Fibroblast of skin of abdomen (primary cell): ENCODE measurements at places on chromosomes 3 and 15.
A peak's percentile ranks its signal among the peaks of the same experiment; 100 is the strongest.

DNA sequence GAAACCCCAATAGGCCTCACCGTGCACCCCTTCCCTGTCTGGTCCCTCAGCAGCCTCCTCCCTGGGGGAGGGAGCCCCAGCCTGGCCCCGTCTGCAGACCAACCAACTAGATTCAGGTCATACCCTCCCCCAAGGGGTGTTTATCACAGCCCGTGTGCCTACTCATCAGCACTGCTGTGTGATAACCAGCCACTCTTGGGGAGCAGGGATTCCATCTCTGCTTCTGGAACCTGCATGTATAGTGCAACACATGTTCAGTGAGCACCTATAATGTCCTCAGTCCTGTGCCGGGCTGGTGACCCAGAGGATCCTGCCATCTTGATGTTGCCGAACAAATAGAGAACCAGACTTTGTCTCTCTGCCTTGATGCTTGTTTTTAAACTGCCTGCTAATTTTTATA, 6.6 kb upstream of the SLCO2A1 start:
- no peak for DNase-seq

GRCh38 chr3:181316482-181316881, 326.9 kb upstream of the DNAJC19 start:
- peak; percentile 26 for DNase-seq

- no peak for DNase-seq
Measured at GRCh38 chr3:102478160-102478559, 43.3 kb downstream of the ZPLD1 start.

GRCh38 chr3:103950676-103951075, 1416.0 kb upstream of the ALCAM start:
- no peak for DNase-seq

DNA sequence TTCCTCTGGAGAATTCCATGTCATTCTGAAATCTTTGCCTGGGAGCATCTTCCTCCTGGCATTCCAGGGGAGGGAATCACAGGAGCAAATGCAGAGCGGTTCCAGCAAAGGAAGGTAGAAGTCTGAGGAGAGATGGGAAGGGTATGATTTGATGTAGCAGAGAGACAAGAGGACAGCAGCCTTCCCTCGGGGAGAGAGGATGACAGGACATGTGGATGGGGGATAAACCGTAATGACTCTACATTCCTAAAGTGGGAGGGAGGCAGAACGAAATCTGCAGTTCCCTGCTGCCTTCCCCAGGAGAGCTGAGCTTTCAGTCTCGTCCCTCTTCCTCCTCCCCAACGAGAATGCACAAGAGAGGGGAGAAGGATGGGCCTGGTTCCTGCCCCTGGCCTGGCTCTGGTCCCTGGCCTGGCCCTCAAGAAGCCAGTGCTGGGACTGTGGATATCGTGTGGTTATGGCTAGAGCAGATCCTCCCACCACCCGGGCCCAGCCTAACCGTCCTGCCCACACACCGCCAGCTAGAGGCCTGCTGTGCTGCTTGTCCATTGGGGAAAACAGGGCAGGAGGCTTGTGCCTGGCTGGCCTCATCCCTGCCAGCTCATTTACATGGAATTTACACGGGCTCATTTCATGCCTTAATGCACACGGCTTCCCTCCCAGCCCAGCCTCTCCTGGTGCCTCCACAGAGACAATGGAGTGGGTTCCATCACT, 26.6 kb downstream of the SEMA7A start:
- DNase-seq: peak; percentile 95

DNA sequence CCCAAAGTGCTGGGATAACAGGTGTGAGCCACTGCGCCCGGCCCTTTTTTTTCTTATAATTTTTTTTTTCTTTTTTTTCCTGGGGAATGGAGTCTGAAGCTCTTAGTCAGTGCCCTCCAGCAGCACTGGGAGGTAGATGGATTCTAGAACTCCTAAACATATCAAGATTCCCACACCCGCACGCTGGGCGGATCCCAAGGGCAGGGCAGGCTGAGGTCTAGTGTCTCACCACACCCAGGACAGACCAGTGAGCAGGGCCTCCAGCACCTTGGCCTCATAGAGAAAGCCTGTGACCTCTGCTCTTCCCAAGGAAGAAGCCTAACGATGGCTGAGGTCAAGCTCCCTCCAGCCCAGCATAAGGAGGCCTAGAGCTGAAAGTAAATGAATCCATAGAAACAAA, 153.7 kb upstream of the MEF2A start:
- no peak for DNase-seq

GRCh38 chr3:67650084-67650483, 4.3 kb downstream of the SUCLG2 start:
- DNase-seq: no peak

DNA sequence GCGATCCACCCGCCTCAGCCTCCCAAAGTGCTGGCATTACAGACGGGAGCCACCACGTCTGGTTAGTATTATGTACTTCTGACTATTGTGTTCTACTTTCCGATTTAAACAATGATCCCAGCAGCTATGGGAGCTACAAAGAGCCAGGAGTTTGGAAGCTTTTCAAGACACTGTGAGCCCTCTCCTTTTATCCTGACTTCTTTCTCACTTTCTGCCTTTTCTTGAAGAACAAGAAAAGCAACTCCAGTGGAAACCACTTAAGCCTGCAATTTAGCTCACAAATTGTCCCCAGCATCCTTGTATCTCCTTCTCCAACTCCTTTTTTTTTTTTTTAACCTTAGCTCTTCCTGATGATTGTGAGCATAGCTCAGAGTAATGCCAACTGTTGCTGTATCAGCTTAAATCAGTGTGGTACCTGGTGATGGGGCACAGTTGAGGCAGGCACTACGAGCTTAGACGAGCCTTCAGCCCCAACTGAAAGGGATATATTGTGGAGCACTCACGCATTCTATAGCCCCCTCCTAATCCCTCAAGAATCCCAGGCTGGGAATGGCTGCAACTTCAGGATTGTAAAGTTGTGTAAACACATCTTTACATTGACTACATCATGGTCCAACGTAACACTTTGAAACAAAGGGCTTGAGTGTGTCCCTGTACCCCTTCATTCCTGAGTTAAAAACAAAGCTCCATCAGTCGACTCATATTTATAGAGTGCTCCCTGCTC, 677.0 kb downstream of the FHIT start:
- no peak for DNase-seq

GRCh38 chr3:54146506-54147239, 24.3 kb downstream of the CACNA2D3 start:
- DNase-seq: no peak

- peak; percentile 75 for DNase-seq
Measured at GRCh38 chr3:45507820-45508317, 86.7 kb upstream of the LIMD1 start.

DNA sequence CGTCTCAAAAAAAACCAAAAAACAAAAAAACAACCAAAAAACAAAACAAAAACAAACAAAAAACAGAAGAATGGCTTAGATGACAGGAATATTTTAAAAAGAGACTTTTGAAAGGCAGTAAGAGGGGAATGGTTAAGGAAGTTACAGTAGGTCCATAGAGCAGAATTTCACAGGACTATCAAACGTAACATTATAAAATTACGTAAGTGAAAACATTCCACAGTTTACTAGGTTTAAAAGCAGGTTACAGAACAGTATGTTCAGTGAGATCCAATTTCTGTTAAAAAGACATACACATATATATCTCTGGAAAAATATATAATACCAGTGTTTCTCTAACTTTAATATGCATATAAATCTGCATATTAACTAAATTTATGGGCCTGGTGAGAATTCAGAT, 50.2 kb upstream of the MUC13 start:
- no peak for DNase-seq

- no peak for DNase-seq
Measured at GRCh38 chr15:40785814-40786213, 16.0 kb downstream of the C15orf62 start.

DNA sequence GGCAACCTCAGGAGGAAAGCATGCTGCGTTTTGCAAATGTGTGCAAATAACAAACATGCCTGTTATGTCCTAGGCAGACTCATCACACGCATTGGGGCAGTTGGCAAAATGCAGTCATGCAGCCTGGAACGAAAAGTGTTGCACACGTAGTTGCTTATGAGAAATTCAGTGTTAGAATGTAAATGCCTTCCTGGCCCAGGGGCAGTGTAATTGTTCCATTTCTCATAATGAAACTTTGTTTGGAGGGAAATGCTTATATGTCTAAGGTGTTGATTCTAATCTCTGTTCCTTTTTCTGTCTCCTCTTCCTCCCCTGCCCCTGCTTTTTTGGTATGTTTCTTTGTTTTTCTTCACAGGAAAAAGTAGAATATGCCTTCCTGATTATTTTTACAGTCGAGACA, 156.0 kb downstream of the CACNA1D start:
- no peak for DNase-seq

DNA sequence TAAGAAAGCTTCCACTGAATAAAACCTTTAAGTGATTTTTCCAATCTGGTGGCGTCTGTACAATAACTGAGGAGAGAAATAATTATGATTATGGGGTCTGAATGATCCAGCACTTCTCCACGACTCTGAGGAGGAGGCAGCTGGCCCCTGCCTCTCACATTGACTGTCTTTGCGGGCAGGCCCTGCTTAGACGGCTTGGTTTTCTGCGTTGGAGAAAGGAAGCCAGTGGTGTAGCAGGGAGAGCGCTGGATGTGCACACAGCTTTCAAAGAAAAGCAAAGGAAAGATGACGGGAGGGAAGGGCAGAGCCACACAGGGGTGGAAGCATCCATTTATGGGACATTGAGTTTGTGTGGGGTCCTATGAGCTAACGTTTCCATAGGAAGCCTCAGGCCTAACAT, 62.5 kb downstream of the MGLL start:
- DNase-seq: no peak

DNA sequence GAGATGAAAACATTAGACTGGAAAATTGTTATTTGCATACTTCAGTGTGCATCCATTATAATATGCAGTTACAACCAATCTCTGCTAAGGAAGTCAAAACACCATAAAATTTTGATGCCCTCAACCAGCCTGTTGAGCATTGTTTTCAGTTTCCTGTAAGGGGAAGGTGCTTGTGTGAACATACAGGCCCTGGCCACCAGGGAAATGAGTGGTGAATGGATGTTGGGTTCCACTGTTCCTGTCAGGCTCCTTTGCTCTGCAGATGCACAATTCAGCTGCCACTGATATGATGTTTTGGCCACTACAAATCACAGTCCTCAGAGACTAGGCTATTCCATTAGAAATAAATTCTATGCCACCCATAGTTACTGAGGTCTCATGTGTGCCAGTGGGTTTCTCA, 184.6 kb downstream of the SYNPR start:
- no peak for DNase-seq

GRCh38 chr3:36063992-36064391, 316.3 kb upstream of the STAC start:
- DNase-seq: no peak

DNA sequence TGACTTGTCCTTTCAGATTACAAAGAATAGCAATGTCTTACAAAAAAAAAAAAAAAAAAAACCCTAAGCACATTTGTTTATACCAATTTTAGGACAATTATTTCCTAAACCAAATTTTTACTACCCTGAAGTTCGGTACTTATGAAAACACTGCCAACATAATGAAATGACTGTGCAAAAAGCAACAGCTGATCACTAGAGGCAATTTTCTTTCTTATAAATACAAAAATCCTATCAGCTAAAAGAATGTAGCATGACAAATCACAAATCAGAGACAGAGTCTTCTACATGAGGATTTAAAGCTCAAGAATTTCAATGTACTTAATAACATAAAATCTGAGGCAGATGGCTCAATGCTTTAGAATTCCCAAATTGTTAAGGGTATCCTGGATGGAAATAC, 191.8 kb downstream of the MAGI1 start:
- DNase-seq: peak; percentile 22

DNA sequence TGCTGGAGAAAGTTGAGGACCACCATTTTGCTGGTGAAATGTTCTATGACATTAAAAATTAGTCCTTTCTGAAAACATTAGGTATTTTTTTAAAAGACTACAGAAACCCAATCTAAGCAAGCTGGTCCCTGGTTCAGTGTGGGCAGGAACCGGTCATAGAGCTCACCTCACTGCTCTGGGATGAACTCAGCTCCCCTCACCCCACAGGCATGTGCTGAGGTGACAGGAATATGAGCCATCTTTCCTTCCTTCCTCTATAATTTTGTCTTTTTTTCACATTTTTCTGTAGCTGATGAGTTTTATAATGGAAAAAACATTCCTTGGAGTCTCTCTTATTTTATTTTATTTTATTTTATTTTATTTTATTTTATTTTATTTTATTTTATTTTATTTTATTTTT, 8.2 kb upstream of the LRRC15 start:
- DNase-seq: no peak

DNA sequence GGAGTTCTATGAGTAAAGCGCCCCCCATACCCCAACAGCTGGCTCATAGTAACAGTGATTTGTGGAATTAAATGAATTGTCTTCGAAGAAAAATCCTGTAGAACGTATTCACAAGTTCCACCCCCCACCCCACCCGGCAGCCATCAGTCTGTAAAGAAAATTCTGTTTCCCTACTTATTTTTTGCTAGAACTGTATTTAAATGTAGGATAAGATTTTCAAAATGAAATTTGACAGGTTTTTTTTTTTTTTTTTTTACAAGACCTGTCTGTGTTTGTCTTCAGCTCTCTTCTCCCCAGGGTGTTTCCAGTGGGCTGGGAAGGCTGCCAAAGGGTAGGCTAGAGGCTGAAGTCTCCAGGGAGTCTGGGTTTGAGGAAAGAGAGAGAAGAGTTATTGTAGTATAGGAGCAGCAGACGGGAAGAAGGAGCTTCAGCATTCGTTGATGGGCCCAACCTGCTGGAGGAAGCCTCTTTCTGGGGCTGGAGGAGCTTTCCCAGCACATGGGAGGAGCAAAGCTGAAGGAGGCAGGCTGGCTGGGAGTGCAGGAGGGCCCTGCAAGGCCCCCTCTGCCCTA, 130.6 kb upstream of the SEMA6D start:
- peak; percentile 49 for DNase-seq

DNA sequence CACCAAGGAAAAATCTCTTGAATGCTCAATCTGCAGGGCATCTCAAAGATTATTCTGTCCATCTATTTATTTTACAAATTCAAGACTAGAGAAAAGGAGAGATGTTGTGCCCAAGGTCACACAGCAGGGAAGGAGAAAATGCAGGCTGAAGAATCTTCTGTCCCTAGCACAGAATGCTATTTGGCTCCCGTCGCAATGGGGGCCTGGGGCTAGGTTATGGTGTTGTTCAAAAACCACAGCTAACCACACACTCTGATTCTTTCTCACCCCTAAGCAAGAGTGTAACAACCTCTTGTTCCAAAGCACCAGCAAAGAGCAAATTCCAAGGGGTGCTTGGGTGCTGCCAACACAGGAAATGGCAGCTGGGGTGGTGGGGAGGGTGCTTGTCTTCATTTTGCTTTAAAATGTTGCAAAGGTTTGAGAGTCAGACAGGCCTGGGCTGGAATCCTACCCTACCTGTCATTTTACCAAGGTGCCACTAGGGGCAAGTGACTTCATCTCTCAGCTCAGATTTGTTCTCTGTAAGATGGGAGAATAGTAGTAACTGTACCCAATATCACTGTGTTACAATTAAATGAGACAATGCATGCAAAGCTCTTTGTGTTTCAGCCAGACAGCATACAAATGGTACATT, 112.5 kb downstream of the ADAMTS9 start:
- peak; percentile 17 for DNase-seq
